ENCODE measurements at places on chromosomes 6 and 20.
A peak's percentile ranks its signal among the peaks of the same experiment; 100 is the strongest.

DNA sequence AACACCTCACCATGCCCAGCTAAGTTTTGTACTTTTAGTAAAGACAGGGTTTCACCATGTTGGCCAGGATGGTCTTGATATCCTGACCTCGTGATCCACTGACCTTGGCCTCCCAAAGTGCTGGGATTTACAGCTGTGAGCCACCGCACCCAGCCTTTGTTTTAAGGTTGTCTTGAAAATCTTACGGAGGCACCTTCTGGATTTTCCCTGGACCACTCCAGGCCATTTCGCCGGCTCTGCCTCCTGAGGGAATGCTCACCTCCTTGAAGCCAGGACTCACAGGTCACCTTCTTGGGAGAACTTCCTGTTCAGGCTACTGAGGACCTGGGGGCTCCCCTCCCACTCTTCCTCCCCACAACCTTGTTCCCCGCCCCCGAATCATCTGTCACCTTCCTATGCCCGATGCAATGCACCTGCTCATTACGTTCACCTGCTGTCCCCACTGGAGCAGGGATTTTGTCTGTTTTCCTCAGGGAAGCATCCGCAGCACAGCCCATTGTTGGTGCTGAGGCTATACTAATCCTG, 19.4 kb upstream of the RAET1L start:
- no peak for DNase-seq
- no peak overlapping the region for H3K4me3 ChIP-seq
- H3K27ac ChIP-seq = no peak overlapping the region

DNA sequence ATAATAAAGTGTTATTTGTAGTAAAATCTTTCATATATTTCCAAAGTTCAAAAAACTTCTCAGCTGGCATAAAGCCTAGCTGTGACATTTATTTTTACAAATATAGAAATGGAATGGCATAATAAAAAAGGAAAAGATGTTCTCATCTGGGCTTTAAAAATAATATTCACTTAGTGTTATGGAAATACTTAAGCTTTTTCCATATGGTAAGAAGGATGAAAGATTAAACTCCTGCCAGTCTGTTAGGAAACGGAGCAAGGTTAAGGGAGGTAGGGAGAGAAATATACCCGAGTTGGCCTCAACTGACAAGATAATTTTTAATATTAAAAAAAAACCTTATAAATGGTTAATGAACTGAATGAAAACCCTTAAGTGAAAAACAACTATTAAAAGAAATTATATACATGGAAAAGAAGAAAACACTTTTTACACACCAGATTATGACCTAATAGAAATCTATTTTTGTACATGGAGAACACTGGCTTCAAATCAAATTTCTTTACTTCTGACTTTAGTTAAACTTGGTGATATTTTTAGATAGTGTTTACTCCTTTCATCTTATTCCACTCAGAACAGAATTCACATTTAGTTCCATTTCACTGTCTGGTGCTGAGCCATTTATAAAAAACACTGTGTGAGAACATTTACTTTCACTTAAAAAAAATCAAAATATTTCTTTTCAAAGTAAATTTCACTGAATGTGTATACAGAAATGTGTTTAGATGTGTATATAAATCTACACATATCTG, 137.0 kb downstream of the DST start:
- H3K27ac ChIP-seq = no peak overlapping the region
- H3K36me3 ChIP-seq = peaks cover 20% of the 10 kb centered on the region
- no peak for DNase-seq
- H3K4me3 ChIP-seq = no peak overlapping the region
- no peaks in the 10 kb centered on the region for H3K27me3 ChIP-seq

DNA sequence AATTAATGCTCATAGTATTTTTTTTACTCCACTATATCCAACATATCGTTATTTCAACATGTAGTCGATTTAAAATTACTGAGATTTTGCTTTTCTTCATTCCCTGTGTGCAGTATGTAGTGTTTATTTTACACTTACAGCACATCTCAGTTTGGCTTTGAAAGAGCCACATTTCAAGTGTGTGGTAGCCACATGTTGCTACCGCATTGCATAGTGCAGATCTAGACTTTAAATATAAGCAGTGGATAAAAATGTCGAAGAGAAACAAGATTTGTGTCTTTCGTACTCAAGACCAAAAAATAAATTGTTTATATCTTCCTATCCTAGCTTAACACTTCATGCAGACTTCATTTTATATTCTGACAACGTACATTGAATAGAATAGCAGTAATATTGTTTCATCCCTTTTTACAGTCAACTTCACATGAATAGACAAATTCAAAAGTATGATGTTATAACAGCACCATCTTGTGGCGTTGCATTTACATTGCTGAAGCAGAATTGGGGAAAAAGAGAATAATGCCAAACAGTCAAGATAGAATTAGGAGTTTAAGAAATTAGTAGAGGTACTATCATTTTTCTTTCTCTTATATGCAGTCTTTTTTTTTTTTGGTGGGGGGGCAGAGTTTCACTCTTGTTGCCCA, 29.9 kb downstream of the FBXO5 start:
- H3K4me1 ChIP-seq = no peaks in the 10 kb centered on the region
- no peaks in the 10 kb centered on the region for H3K27me3 ChIP-seq
- no peak overlapping the region for H3K4me3 ChIP-seq
- H3K27ac ChIP-seq = no peak overlapping the region
- DNase-seq = no peak

DNA sequence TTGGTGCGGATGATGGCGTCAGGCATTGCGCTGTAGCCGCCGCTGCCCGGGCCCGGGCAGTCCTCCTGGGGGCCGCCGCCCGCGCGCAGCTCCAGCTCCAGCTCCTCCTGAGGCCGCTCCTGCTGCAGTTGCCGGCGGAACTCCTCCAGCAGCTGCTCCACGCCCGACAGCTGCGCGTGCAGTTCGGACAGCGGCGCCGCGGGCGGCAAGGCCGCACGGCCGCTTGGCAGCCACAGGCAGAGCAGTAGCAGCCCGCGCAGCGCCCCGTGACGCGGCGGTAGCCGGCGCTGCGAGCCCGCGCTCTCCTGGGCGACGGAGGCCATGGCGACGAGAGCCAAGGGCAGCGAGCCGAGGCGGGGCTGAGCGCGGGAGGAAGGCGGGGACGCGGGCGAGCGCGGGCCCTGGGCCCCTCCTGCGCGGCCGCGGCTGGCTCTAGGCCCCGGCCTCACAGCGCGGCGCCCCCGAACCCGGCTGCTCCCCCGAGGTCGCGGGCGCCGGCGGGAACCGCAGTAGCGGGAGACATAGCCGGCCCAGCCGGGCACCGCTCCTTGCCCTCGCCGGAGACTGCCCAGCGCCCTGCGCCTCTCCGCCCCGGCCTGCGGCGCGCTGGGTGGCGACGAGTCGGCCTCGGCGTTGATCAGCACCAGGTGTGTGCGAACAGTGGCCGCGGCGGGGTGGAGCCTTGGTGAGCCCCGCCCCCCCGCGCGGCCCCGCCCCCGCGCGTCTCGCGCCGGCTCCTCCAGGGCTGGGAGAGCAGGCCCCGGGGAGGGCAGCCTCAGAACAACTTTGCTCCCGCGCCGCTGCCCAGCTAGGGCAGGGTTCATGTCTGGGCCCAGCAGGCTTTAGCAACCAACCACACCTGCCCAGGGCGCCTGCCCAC, at the start of gene LRP11:
LRP11 (minus strand) TSS at position 662 of the 880 bp plus-strand sequence; CDS start at position 323, 339 bp downstream.
- DNase-seq = peak; percentile 92
- peaks cover 7% of the 10 kb centered on the region for H3K36me3 ChIP-seq
- peak within 1 kb of the TSS; percentile 96 for H3K27ac ChIP-seq
- H3K4me1 ChIP-seq = peaks cover 4% of the 10 kb centered on the region

GRCh38 chr6:3735029-3735605, 16.4 kb downstream of the PXDC1 start:
- no peak overlapping the region for H3K4me3 ChIP-seq
- no peak for DNase-seq
- H3K27ac ChIP-seq = no peak overlapping the region
- H3K4me1 ChIP-seq = no peaks in the 10 kb centered on the region

DNA sequence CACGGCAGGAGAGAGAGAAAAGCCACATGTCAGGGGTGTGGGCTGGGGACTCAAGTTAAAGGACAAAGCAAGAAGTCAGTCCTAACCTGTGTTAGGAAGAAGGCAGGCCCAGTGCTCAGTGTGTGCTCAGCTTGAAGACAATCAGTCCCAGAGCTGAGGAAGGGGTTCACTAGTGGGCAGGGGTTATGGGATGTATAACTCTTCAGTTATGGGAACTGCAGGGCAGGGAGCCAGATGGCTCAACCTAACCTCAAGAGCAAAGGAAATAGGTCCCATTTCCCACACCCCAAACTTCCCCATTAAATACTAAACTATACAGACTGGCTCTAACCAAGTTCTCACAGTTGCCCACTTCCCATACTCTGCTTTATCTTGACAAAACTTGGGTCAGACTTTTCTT, 7.4 kb upstream of the SSTR4 start:
- H3K27ac ChIP-seq = no peak overlapping the region
- H3K4me1 ChIP-seq = no peaks in the 10 kb centered on the region
- no peak overlapping the region for H3K4me3 ChIP-seq

DNA sequence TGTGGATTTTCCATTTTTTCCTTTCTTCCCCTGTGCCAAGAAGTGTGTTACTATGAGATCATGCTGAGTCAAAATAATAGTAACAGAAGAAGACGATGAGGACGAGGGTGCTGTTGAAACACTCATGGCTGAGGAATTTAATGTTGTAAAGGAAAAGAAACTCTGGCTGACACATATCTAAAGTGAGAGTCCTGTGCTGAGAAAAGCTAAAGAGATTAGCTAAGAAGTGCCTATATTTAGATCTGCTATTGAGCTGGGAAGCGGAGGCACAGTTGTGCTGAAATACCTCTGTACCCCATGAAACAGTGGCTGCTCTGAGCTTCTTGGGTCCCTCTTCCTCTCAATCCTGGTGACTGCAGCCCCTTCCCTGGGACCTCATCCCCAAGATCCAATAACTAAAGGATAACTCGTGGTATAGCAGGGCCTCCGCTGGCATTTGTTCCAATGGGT, 1.1 kb upstream of the SYTL3 start:
- H3K27me3 ChIP-seq = no peaks in the 10 kb centered on the region
- H3K27ac ChIP-seq = no peak overlapping the region
- no peak overlapping the region for H3K4me3 ChIP-seq
- no peaks in the 10 kb centered on the region for H3K36me3 ChIP-seq

DNA sequence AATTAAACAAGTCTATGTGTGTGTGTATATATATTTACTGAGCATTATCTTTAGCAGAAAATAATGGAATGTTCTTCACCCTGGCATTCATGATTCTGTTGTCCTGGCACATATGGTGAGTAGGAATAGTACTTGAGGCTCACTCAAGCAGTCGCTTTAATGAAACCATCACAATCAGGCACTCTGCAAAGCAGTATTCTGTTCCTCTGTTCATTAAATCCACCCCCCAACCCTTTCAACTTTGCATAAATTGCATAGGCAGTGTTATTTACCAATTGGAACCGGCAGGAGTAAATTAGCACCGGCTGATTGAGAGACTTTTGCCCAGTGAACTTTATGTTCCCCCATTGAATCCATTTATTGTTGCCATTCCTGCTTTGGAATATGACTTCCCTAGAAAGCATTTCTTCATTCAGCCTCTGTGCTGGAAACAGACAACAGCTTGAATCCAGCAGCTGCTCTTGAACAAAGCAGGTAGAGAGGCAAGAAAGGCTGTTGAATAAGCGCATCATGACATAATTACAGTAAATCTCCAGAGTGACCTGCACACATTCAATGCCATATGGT, 268.0 kb upstream of the RNF217 start:
- H3K27ac ChIP-seq = no peak overlapping the region
- no peaks in the 10 kb centered on the region for H3K4me1 ChIP-seq
- no peak overlapping the region for H3K4me3 ChIP-seq
- no peaks in the 10 kb centered on the region for H3K36me3 ChIP-seq

- peak; percentile 10 for DNase-seq
- no peaks in the 10 kb centered on the region for H3K36me3 ChIP-seq
- no peak overlapping the region for H3K4me3 ChIP-seq
These were observed 48.0 kb upstream of the NOP56 start for GRCh38 chr20:2604506-2604835.

GRCh38 chr20:50730765-50731054, 670 bp upstream of the PARD6B start:
- DNase-seq = no peak
- peak overlapping the region; percentile 70 for H3K4me3 ChIP-seq
- peaks cover 2% of the 10 kb centered on the region for H3K4me1 ChIP-seq
- peaks cover 8% of the 10 kb centered on the region for H3K36me3 ChIP-seq
- peak overlapping the region; percentile 93 for H3K27ac ChIP-seq
- no peaks in the 10 kb centered on the region for H3K27me3 ChIP-seq

Measured in small intestine (tissue), 16 donors.